ENCODE measurements at places on chromosomes 1 and 21. TPM values are rescaled to one million over a fixed set of nuclear protein-coding genes. Genes with fewer than 3 reads are reported as not detected.

The SPATA1 gene
- 2.6 TPM for total RNA-seq

The AMY2B gene
- 15.1 TPM for total RNA-seq

The CLCA1 gene
- total RNA-seq = not detected

The TSPAN2 gene
- total RNA-seq = 49.8 TPM

The MTFR1L gene
- 59.6 TPM for total RNA-seq

The PIGR gene
- 0.79 TPM for total RNA-seq

The HSD3B2 gene
- 0.52 TPM for total RNA-seq

The FLAD1 gene
- 21.6 TPM for total RNA-seq

- no peak for DNase-seq
Observed at GRCh38 chr1:54372978-54373377, 33.2 kb downstream of the SSBP3 start.

DNA sequence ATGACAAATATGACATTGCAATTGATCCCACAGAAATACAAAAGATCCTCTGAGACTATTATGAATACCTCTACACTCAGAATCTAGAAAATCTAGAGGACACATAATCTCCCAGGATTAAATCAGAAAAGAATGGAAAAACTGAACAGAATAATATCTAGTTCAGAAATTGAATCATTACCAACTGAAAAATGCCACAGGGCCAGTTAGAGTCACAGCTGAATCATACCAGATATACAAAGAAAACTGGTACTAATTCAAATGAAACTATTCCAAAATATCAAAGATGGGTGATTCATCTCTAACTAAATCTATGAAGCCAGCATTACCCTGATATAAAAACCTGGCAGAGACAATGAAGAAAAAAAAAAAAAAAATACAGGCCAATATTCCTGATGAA, 149.3 kb downstream of the BRINP3 start:
- no peak for DNase-seq

- peak; percentile 92 for DNase-seq
Observed at GRCh38 chr1:210293171-210293607, 35.5 kb upstream of the HHAT start.

DNA sequence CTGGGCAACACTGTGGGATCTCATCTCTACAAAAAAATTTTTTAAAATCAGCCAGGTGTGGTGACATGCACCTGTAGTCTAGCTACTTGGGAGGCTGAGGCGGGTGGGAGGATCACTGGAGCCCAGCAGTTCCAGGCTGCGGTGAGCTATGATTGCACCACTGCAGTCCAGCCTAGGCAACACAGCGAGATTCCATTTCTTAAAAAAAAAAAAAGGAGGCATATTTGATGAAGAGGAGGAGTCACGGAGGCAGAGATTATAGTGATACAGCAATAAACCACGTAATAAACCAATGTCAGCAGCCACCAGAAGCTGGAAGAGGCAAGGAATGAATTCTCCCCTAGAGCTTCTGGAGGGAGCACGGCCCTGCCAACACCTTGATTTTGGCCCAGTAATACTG, 4.0 kb downstream of the LIX1L start:
- no peak for DNase-seq

GRCh38 chr1:175155473-175155856, 37.1 kb downstream of the KIAA0040 start:
- DNase-seq = no peak

DNA sequence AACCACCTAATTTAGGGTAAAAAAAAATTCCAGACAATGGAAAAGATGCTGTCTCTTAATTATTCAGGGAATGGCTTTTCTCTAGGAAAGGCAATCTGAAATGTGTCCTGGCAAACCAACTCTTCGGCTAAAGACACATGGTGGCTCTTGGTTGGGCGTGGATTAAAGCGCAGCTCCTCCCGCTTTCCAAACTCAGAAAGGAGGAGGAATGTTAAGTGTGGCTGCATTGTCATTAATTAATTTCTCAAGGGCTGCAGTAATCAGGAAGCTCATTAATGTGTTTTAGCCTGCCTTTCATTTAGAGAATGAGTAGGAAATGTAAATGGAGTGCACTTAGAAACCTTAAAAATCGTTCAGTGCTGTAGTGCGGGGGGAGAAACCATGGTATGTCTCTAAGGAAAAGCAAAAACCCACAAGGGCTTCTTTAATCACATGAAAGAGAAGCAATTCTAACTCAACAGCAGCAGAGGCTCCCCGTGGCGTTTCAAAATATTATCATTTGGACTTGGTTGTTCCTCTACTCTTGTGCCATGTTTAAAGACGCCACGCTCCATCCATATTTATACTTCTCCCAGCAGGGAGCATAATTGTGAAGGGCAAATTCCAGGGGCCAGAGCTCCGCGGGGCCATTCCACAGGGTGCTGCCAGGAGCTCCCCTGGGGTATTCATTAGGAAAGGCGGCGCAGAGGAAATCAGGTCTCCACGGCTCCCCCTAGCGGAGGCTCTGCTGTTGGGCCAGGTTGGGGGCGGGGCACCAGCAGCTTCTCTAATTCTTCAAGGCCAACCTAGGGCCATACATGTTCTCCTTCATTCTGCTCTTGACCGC, 91.9 kb upstream of the SSX2IP start:
- peak; percentile 89 for DNase-seq

- DNase-seq = no peak
Observed at GRCh38 chr1:13494025-13494424, 19.8 kb downstream of the LRRC38 start.

Data from posterior vena cava (tissue), 2 donors.